ENCODE measurements at places on chromosomes 4 and X.
A peak's percentile ranks its signal among the peaks of the same experiment; 100 is the strongest.

GRCh38 chr4:140004922-140005627, 148.9 kb downstream of the MAML3 start:
- DNase-seq: no peak

- peak; percentile 46 for DNase-seq
Measured at GRCh38 chrX:120302434-120302833, 8.8 kb downstream of the TMEM255A start.

DNA sequence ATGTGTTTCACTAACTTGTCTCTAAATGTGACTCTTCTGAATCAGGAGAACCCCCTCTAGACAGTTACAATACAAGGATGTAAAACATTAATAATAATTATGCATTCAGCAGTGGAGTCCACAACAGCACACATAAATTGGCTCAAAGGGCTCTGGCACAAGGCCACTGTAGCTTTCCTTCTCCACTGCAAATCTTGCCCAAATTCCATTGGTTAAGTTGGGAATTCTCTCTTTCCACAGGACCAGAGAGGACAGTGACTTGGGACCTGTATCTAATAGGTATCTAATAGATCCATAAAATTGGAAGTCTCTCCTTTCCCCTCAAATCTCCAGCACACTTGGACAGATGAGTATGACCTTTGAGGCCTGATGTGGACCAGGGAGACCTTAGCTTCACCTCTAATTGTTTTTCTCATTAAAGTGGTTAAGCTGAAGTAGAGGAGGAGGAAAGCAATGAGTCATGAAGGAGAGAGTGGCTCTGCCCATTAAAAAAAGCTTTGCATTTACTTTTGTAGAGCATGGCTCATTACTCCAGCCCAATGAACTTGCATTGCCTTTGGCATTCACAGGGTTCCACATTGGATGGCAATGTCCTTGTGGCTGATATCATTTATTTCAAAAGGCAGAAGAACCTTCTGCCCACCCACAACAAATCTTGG, 72.3 kb upstream of the SH3RF1 start:
- DNase-seq: no peak

DNA sequence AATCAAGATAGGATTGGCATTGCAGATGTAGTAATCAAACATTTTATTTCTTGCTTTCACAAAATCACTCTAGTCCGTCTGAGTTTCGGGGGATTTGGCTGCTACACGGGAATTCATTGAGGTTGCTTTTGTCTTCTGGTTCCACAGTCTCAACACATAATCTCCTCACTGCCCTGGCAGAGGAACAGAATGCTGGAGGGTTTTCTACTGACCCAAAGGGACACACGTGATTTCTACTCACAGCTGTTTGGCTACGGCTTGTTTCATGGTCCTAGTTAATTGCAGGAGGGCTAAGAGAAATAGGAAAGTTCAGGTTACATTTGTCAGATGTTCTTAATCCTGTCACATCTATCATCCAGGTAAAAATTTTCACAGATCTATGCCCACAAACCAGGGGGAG, 1811.6 kb downstream of the ARAP2 start:
- DNase-seq: no peak

DNA sequence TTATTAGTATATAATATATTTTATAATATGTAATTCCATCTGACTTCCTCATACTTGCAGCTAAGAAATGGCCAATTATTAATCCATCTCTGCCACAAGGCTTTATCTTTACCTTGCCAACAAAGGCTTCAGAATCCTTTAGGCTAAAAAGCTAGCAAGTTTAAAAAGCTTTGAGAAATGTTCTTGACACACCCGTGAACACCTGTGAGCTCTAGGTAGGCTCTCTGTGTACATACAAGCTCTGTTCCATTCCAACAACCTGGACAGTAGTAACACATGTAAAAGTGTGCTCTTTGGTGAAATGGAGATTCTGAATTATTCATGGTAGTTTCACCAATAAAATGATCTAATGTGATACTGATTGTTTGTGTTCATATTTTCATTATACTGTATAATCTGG, 49.7 kb upstream of the USP9X start:
- DNase-seq: no peak

GRCh38 chr4:163263606-163264005, 68.8 kb downstream of the NPY1R start:
- no peak for DNase-seq

DNA sequence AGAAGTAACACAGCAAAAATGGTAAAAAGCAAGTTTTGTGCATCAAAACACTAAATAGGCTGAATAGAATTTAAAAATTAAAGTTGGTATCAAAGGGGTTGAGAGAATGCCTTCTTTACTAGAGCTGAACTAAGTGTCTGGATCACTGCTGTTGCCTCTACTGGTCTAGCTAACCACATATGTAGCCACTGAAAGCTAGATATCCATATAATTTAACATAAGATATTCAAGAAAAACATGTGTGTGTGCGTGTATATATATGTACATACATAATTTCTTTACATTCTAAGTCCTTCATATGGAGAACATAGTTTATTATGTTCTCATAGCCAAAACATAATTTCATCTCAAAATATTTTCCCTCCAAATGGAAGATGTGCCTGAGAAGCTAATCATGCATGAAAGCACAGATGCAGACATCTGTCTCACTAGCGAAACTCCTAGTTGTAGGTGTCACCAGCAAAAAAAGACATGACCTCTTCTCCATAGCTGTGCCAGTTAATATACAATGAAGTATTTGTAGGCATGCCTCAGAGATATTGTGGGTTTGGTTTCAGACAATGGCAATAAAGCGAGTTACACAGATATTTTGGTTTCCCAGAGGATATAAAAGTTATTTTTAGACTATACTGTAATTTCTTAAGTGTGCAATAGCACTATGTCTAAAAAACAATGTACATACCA, 47.3 kb downstream of the PDE5A start:
- DNase-seq: no peak

- no peak for DNase-seq
Measured at GRCh38 chrX:4930426-4930825, 1217.0 kb upstream of the PRKX start.

GRCh38 chr4:24853142-24853541, 57.8 kb downstream of the SOD3 start:
- DNase-seq: no peak

DNA sequence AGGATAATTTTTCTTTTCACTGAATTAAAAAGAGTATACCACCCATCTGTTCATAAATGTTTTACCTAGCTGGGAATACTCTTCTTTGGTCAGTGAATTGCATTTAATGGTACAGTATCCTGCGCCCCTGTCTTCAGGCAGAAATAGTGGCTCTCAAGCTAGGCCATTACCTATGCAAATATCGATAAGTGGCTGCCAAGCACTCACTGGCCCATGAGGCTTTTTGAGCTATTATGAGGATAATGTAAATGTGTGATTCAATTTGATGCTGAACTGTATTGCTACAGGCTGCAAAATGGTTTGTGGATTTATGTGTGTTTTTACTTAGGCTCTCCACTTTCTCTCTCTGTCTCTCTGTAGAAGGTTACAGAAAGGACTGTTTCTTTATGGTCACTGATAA, 30.1 kb upstream of the MTMR1 start:
- DNase-seq: no peak
